ENCODE measurements at places on chromosomes 5 and 9.

- no peak for DNase-seq
These were observed 8.1 kb downstream of the FCN2 start for GRCh38 chr9:134888603-134889190.

GRCh38 chr5:9239071-9239470 is 306.8 kb downstream of the SEMA5A start:
- no peak for DNase-seq

GRCh38 chr5:158819095-158819494 is 280.6 kb downstream of the EBF1 start:
- DNase-seq, result no peak

GRCh38 chr9:16873126-16873802 is 2.8 kb upstream of the BNC2 start:
- DNase-seq, result no peak

- no peak for DNase-seq
These were observed 43.1 kb downstream of the ELL2 start for GRCh38 chr5:95918421-95919006.
